GF-D8 (cell line): ENCODE measurements at places on chromosomes 12 and 14.

GRCh38 chr14:31362746-31363145, 57.6 kb downstream of the HEATR5A start:
- DNase-seq = no peak

DNA sequence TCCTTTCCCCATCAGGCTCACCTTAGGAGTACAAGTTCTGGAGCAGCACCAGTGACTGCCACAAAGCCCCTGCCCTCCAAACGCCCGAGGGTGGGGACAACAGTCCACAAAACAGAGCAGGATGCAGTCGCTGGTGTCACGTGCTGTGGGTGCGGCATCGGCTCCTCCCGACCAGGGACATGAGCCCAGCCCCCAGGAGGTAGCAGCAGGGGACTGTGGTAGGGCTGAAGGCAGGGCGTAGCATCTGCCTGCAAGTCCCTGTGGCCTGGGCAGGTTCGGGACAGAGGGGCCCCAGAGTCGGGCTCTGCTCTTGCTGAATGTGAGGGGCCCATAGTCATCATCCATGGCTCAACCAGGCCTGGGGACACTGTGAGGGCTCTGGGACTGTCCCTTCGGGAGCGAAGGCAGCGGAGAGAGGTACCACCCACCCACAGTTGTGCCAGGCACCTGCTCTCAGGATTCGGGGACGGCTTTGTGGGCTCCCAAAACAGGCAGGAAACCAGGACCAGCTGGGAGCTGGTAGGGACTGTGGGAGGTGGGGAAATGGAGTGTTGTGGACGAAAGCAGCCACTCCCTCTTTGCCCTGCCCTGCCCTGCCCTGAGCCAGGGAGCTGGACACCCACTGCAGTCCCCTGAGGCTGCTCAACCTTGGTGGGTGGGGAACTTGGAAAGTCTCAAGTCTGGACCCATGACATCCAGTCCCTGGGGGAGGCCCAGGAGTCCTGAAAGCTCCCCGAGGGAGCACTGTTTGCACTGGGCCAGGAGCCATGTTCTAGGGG, 30.7 kb downstream of the FBRSL1 start:
- no peak for DNase-seq

DNA sequence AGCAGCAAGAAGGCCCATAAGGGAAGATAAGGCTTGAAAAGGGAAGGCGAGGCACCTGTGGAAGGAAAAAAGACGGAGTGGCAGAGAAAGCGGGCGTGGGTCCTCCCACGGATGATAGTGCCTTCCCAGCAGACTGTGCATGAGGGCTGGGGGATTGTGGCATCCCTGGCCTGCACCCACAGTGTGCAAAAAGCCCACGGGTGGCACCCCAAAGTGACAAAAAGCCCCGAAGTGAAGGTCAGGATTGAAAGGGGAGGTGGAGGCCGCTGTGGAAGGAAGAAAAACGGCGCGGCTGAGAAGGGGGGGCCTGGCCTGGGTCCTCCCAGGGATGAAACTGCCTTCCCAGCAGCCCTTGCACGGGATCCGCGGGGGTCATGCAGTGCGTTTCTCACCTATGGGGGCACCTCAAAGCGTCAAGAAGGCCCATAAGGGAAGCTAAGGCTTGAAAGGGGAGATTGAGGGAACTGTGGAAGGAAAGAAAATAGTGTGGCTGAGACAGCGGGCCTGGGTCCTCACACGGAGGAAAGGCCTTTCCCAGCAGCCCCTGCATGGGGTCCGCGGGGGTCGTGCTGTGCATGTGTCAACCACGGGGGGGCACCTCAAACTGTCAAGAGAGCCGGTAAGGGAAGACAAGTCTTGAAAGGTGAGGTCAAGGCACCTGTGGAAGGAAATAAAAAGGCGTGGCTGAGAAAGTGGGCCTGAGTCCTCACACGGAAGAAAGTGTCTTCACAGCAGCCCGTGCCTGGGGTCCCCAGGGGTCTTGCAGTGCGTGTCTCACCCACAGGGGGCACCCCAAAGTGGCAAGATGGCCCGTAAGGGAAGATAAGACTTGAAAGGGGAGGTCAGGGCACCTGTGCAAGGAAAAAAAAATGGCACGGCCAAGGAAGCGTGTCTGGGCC, 274.1 kb downstream of the ALG10 start:
- DNase-seq = no peak

GRCh38 chr14:21680072-21680471, 6.5 kb upstream of the OR4E1 start:
- DNase-seq = no peak

GRCh38 chr12:70609739-70610491, 27.3 kb downstream of the PTPRB start:
- no peak for DNase-seq

DNA sequence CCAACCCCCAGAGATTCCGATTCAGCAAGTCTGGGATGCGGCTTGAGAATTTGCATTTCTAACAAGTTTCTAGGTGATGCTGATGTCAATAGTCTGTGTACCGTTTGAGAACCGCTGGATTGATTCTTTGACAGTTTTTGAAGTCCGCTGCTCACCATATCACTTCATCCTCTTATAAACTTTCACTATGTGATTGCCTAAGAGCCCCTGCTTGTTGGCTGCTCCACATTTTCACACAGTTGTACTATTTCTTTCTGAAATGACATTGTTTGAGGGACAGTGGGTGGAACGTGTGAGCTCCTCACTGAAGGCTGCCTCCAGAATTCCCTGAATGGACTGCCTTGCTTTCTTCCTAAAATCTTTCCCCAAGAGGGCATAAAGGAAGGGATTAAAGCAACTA, 7.7 kb downstream of the C3AR1 start:
- DNase-seq = no peak

GRCh38 chr14:104821229-104821945, 20.5 kb downstream of the ZBTB42 start:
- no peak for DNase-seq

- DNase-seq = no peak
Observed at GRCh38 chr14:71478542-71478941, 453.7 kb upstream of the RGS6 start.

DNA sequence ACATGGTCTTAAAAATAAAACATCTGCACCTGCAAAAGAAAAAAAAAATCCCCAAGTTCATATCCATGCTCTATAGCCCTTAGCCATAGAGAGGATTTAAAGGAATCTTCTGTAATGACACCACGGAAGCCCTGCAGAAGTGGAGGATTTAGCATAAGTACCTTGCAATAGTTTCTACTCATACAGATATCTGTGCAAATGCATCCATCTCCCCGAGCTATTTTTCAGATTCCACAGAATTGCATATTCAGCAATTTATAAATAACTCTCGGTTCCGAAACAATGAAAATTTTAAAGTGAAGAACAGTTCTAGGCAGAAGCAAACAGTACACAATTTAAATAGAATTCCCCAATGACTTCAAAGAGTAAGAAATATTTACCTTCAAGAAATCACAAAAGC, 424 bp downstream of the IGF1 start:
- no peak for DNase-seq

DNA sequence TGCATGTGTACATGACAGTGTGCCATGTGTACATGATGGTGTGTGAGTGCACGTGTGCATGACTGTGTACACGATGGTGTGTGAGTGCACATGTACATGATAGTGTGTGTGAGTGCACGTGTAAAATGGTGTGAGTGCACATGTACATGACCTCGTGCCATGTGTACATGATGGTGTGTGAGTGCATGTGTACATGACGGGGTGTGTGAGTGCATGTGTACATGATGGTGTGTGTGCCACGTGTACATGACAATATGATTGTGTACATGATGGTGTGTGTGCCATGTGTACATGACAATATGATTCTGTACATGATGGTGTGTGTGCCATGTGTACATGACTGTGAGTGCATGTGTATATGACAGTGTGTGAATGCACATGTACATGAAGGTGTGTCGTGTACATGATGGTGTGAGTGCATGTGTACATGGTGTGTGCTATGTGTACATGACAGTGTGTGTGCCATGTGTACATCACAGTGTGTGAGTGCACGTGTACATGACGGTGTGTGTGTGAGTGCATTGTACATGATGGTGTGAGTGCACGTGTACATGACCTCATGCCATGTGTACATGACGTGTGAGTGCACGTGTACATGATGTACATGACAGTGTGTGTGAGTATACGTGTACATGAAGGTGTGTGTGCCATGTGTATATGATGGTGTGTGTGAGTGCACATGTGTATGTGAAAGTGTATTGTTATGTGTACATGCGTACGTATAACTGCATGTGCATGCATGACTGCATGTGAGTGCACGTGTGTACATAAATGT, 46.3 kb downstream of the FBRSL1 start:
- no peak for DNase-seq

DNA sequence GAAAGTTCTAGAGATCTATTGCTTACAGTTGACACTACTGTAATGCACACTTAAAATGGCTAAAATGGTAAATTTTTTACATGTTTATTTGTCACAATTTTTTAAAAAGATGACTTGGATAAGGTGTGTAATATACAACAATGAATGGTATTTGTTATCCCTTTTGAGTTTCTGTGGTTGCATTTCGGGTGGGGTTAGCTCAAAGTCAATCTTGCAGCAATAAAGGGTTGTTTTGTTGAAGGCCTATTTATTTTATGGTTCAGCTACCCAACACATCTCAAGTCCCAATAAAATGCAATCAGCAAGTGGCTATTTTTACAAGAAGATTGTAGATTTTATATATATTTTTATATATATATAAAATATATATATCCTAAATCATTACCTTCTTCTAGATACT, 22.1 kb downstream of the SNRPF start:
- no peak for DNase-seq

DNA sequence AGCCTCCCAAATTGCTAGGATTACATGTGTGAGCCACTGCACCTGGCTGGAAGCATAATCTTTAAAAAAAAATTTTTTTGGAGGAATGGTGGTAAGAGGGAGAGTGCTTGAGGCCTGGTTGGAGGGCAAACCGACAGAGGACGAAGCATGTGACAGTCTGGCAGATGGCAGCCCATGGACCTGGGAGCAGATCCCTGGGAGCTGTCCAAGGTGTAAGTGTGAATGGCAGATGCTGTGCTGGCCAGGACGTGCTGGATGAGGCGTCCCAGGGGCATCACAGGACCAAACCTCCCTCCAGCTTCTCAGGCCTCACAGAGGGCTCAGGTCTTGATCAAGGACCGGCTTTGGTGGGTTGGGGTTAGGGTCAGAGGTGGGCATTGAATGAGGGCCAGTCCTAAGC, 128.4 kb upstream of the NCOR2 start:
- no peak for DNase-seq
